Upper lobe of right lung (tissue), 1 donor: ENCODE measurements at places on chromosomes 1 and 21. TPM values are rescaled to one million over a fixed set of nuclear protein-coding genes. Genes with fewer than 3 reads are reported as not detected.

DNA sequence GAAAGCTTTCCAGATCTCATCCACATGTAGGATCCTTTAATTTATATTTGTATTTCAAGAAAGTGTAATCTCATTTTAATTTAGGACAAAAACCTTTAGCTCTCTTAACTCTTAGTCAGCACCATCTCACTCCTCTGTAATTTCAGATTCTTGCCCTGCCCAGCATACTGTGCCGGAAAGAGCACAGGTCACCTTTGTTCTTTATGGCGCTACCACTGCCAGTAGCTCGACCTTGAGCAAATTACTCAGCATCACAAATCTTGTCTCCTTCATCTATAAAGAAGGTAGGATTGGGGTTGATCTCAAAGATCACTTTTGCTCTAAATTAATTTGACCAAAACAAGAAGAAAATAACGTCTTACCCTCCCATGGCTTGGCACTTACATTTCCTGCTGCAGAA, 56.1 kb upstream of the ZC3H11B start:
- H3K36me3 ChIP-seq, result no peaks in the 10 kb centered on the region
- no peaks in the 10 kb centered on the region for H3K27me3 ChIP-seq
- no peak for DNase-seq
- no peaks in the 10 kb centered on the region for H3K4me1 ChIP-seq
- no peak overlapping the region for H3K4me3 ChIP-seq

DNA sequence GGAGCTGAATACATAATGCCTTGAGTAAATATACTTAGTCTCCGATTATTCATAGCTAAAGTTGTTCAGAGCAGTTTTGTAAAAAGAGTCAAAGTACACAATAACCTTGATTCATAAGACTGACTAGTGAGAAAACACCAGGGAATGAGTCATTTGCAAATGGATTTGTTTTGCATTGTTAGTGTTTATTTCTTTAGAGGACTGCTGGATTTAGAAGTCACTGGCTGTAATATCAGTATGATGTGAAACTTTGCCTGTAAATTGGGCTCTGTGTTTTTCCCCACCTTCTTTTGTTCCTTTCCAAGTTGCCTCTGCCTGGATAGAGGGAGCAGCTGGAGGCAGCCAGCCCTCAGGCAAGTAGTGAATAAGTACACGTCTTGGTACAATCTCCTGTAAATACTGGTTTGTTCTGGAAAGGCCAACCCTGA, 474.7 kb downstream of the NUF2 start:
- H3K36me3 ChIP-seq, result no peaks in the 10 kb centered on the region
- DNase-seq, result no peak
- H3K4me3 ChIP-seq, result no peak overlapping the region
- H3K27ac ChIP-seq, result no peak overlapping the region
- H3K4me1 ChIP-seq, result no peaks in the 10 kb centered on the region
- H3K27me3 ChIP-seq, result no peaks in the 10 kb centered on the region

DNA sequence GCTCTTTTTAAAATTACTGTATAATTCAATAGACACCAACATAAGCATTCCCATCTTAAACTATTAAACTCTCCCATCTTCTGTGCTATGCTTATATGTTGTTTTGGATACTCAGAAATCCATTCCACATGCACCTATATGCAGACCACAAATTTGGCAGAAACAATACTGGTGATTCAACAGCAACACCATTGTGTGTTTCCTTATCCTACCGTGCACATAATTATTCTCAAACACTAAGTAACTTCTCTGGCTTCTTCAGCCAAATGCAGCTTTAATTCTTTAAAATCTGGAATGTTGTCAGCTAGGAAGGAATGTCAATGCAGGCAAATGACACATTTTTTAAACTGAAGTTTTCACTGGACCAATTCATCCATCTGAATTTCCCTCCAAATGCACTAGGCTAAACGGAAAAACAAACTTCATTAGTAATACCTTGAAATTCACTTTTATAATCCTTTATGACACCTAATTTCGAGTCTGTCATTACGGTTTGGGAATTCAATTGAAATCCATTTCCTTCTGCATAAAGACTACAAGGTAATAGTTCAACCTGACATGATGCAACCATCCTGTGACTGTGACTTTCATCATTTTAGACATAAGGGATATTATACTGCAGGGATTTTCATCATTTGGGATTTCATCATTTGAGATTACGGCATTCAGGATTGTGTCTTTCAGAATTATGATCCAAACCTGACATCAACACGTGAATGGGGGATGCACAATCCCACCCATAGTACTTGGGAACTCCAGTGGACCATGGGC, 308.5 kb downstream of the LTN1 start:
- no peaks in the 10 kb centered on the region for H3K27me3 ChIP-seq
- H3K4me3 ChIP-seq, result no peak overlapping the region
- DNase-seq, result no peak
- no peaks in the 10 kb centered on the region for H3K4me1 ChIP-seq
- H3K27ac ChIP-seq, result no peak overlapping the region

- no peaks in the 10 kb centered on the region for H3K27me3 ChIP-seq
- H3K4me3 ChIP-seq, result no peak overlapping the region
- H3K27ac ChIP-seq, result no peak overlapping the region
- no peak for DNase-seq
- peaks cover 88% of the 10 kb centered on the region for H3K36me3 ChIP-seq
Measured at GRCh38 chr1:183124259-183124658, 61.8 kb upstream of the LAMC2 start.

ERICH3 gene
- not detected for total RNA-seq

DNALI1 gene
- total RNA-seq, result 13.2 TPM

C1QA gene
- 521 TPM for total RNA-seq

HSPA13 gene
- 24.9 TPM for total RNA-seq

DNA sequence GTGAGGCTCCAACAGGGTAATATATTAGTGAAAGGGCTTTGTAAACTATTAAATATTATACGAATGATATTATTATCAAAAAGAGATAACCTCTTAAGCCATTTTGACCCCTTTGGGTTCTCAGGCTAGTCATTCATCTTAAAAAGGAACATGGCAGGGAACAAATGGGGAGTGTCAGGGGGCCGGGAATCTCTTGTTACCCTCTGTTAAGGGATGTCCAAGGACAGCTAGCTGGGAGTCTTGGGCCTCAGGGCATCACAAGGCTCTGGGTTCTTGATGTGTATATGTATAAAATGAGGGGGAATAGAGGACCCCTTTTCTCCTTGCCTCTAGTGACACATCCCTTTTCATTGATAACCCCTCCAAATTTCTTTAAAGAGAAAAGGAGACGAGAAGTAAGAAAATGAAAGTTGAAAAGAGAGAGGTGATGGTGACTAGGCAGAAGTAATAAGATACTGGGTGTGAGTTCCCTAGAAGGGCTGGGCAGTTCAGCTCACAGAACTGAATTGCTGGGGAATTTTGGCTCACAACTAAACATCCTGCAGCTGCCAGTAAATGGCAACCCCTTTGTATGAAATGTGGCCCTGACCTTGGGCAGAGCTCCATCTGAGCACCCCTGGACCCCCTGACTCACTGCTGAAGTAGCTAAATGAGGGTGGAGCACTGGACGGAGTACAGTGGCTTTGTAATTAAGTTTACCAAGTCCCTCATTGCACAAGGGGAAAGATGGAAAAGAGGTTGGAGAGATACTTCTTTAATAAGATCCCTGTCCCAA, 20.0 kb upstream of the ZNF326 start:
- H3K36me3 ChIP-seq, result no peaks in the 10 kb centered on the region
- DNase-seq, result no peak
- peaks cover 4% of the 10 kb centered on the region for H3K4me1 ChIP-seq
- no peak overlapping the region for H3K4me3 ChIP-seq
- no peak overlapping the region for H3K27ac ChIP-seq

GRCh38 chr1:115133440-115133839, 44.1 kb upstream of the TSPAN2 start:
- H3K4me3 ChIP-seq, result no peak overlapping the region
- DNase-seq, result no peak
- no peak overlapping the region for H3K27ac ChIP-seq
- H3K36me3 ChIP-seq, result no peaks in the 10 kb centered on the region
- H3K27me3 ChIP-seq, result peaks cover 6% of the 10 kb centered on the region
- no peaks in the 10 kb centered on the region for H3K4me1 ChIP-seq

LRRC38 gene
- 0.17 TPM for total RNA-seq

GRCh38 chr1:31923901-31924535, 14.2 kb downstream of the PTP4A2 start:
- H3K27ac ChIP-seq, result no peak overlapping the region
- DNase-seq, result no peak
- H3K36me3 ChIP-seq, result no peaks in the 10 kb centered on the region
- no peak overlapping the region for H3K4me3 ChIP-seq
- H3K4me1 ChIP-seq, result peaks cover 80% of the 10 kb centered on the region
- no peaks in the 10 kb centered on the region for H3K27me3 ChIP-seq

GRCh38 chr1:11321656-11322491, 48.9 kb downstream of the UBIAD1 start:
- peaks cover 18% of the 10 kb centered on the region for H3K27me3 ChIP-seq
- no peak overlapping the region for H3K27ac ChIP-seq
- H3K4me1 ChIP-seq, result no peaks in the 10 kb centered on the region
- no peak for DNase-seq
- no peak overlapping the region for H3K4me3 ChIP-seq

DSCAM gene
- total RNA-seq, result not detected

PRR9 gene
- total RNA-seq, result not detected

DNA sequence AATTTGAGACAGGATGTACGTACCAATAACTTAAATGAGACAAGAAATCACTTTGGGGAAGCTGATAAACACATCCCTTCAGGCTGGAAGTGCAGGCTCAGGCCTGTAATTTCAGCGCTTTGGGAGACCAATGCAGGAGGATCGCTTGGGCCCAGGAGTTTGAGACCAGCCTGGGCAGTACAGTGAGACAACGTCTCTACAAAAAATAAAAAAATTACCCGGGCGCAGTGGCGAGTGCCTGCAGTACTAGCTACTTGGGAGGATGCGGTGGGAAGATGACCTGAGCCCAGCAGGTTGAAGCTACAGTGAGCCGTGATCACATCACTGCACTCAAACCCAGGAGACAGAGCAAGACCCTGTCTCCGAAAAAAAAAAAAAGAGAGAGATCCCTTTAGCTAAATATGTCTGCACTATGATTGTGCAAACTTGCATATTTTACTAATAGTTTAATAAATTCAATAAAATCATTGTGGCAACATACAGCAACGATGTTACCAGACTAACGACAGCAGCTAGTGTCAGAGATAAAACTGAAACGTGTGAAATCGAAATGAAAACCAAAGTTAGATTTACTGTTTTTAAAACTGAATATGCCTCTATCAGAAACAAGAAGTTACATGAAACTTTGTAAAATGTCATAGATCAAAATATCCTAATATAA, 54.7 kb downstream of the CD2 start:
- DNase-seq, result no peak
- no peaks in the 10 kb centered on the region for H3K27me3 ChIP-seq
- H3K27ac ChIP-seq, result peak overlapping the region; percentile 45
- H3K4me3 ChIP-seq, result no peak overlapping the region
- no peaks in the 10 kb centered on the region for H3K4me1 ChIP-seq

DNA sequence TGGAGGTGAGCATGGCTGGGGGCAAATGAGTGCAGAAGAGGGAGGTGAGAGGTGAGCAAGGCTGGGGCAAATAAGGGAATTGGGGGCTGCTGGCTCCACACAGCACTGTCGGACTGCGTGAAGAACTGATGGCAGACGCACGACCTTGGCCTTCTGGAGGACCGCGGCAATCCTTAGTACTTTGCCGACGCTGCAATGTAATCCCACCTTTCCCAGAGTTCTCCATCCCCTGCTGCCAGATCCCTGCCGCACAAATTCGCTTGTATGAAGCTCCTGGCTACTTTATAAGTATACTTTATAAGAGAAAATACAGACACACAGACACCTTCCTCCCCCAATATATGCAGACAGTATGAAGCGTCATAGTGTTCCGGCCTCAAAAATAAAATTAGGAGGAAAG, 472.4 kb downstream of the SMYD3 start:
- peaks cover 7% of the 10 kb centered on the region for H3K4me1 ChIP-seq
- no peak overlapping the region for H3K27ac ChIP-seq
- no peak for DNase-seq
- H3K36me3 ChIP-seq, result no peaks in the 10 kb centered on the region
- no peak overlapping the region for H3K4me3 ChIP-seq
- H3K27me3 ChIP-seq, result no peaks in the 10 kb centered on the region

- H3K36me3 ChIP-seq, result no peaks in the 10 kb centered on the region
- no peaks in the 10 kb centered on the region for H3K27me3 ChIP-seq
- no peak for DNase-seq
Measured at GRCh38 chr21:41725421-41726031, 41.3 kb downstream of the RIPK4 start.

GRCh38 chr1:159122005-159122621, 45.5 kb upstream of the AIM2 start:
- no peaks in the 10 kb centered on the region for H3K27me3 ChIP-seq
- no peak overlapping the region for H3K4me3 ChIP-seq
- H3K4me1 ChIP-seq, result no peaks in the 10 kb centered on the region
- H3K36me3 ChIP-seq, result no peaks in the 10 kb centered on the region
- DNase-seq, result no peak
- H3K27ac ChIP-seq, result no peak overlapping the region

DNA sequence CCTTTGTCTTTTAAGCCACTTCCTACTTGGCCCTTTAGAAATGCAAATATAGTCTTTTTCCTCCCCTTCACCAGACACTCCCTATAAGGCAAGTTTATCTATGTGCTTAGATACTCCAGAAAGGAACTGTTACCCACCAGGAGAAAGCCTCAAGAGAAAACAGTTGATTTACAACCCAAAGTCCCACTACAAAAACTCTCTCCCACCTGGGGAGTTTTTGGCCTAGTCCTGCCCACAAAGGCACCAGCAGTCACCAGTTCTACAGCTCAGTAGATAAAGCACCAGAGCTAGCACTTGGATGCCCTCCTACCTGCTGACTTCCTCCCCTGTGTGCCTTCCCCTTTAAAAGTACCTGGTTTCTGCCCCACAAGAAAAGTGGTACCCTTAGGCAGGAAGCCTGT, 27.7 kb upstream of the HAO2 start:
- DNase-seq, result no peak
- H3K27ac ChIP-seq, result no peak overlapping the region
- no peaks in the 10 kb centered on the region for H3K36me3 ChIP-seq
- no peak overlapping the region for H3K4me3 ChIP-seq

- no peaks in the 10 kb centered on the region for H3K27me3 ChIP-seq
- no peak overlapping the region for H3K27ac ChIP-seq
- DNase-seq, result no peak
- peaks cover 77% of the 10 kb centered on the region for H3K4me1 ChIP-seq
- no peak overlapping the region for H3K4me3 ChIP-seq
Measured at GRCh38 chr1:234958706-234959657, 169.7 kb downstream of the TOMM20 start.

C1QC gene
- 353 TPM for total RNA-seq

DNA sequence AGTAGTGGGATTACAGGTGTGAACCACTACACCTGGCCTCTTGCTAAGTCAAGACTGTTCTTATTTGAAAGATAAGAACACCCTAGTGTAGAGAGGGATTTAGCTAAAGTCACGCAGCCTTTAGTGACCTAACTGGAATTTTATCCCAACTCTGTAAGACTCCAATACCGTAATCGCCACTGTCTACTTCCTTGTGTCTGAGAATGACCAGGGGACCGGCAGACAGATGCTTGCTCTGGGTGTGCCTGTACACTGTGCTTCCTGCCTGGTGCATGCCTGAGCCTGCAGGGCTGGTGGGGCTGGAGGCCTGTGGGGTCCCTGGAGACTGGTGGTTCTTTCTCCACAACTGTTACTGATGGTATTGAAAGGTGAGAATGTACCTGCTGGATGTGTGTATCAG, 15.3 kb downstream of the MFSD2A start:
- peaks cover 12% of the 10 kb centered on the region for H3K36me3 ChIP-seq
- no peak overlapping the region for H3K4me3 ChIP-seq
- no peaks in the 10 kb centered on the region for H3K27me3 ChIP-seq
- no peak overlapping the region for H3K27ac ChIP-seq
